ENCODE measurements at places on chromosomes 7 and 10.

GRCh38 chr10:95485056-95485844 is 75.9 kb downstream of the SORBS1 start:
- DNase-seq = no peak

- no peak for DNase-seq
Observed at GRCh38 chr10:114593240-114593792, 64.8 kb downstream of the ABLIM1 start.

DNA sequence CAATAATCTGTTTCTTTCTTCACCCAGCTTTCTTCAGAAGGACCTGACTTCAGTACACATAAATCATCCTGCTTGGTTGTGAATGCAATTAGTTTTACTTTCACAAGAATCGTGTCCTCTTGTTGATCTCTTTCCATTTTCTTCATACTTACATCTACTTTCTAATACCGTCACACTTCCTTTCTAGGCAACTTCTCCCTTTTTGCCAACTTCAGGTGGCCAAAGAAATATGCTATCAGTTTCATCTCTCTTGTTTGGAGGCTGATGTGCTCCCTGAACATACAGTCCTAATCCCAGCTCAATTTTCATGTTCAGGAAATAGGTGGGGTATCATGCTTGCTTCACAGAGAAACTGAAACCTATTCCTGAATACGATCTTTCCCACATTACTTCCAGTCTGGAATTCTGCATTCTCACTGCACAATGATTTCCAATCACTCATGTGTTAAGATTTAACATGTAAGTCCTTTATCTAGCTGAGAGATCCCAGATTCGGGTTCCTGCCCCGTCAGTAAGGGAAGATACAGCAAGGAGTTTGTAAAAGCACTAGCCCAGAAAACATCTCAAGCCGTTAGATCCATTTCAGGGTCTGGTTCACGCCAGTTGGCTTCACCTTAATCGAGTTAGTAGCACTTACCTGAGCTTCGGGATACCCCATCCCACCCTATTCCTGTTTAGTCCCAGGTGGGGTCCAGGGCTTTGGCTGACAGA is 994 bp downstream of the SLC25A28 start:
- DNase-seq = peak; percentile 88

DNA sequence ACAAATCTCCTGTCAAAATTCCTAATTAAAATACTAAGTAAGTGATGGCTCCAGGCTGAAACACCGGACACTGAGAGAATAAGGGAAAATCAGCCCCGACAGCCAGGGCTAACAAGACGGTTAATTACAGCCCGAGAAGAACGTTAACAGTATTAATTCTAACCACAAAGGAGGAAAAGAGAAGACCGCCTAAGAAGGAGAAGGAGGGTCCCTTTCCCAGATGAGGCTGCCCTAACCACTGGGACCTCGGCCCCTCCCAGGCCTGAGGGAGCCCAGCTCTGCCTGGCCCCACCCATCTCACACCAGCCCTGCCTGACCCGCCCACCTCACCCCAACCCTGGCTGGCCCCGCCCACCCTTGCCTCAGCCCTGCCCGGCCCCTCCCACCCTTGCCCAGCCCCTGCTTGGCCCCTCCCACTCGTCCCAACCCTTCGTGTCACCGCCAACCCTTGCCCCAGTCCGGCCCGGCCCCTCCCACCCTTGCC is 51.3 kb downstream of the PWWP2B start:
- peak; percentile 82 for DNase-seq

DNA sequence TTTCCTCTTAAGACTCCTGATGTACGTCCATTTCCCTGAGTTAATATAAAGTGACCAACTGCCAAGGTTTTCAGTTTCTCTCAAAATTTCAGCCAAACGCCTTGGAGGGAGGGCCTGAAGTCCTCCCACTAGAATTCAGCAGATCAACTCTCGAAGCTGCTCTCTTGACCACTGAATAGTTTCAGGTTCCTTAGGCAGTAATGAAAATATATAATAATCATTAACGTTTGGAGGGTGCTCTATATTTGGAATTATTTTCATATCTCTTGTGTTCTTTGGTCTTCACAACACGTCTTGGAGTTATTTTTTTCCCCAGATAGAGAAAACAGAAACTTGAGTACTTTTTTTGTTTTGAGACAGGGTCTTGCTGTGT is 123.6 kb upstream of the SFMBT2 start:
- DNase-seq = no peak

DNA sequence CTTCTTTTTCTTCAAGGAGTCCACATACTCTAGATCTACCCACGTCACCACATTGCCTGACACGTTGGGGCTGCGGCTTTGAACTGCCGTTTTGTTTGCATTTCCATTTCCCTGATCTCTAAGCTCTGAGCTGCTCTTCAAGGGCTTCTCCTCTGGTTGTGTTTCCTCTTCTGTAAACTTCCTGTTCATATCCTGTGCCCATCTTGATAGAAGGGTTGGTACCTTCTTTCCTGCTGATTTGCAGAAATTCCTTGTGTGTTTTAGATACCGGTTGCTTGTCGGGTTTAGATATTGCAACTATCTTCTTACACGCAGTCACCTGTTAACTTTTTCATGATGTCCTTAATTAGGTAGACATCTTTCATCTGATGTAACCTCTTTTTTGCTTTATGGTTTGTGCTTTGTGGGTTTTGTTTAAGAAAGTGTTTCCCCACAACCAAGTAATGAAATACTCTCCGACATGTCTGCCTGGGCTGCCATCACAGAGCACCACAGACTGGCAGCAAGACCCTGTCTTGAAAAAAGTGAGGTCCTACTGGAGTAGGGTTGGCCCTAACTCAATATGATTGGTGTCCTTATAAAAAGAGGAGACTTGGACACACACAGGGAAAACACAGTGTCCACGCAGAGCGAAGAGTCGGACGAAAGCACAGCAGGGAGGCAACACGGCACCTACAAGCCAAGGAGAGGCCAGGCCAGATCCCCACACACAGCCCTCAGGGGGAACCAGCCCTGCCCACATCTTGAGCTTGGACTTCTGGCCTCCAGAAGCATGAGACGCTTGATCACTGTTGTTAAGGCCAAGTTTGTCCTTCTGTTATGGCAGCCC is 99.1 kb upstream of the PDGFA start:
- DNase-seq = peak; percentile 43

DNA sequence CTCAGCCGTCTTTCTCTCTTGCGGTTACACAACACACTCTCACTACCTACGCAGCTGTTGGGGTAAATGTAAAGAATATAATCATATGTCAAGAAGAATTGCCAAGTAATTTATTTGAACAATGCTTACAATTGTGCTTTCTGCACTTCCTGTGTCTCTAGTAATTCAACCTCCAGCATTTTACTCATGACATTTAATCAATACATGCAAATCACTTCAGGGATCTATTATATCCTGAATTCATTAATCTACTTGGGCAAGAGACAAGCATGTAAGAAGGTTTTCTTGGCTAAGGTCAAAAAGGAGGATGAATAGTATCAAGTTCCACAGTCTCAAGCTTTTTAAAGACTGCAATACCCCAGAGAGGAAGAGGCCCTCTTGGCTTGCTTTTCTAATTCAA is 562.9 kb upstream of the ADARB2 start:
- no peak for DNase-seq

DNA sequence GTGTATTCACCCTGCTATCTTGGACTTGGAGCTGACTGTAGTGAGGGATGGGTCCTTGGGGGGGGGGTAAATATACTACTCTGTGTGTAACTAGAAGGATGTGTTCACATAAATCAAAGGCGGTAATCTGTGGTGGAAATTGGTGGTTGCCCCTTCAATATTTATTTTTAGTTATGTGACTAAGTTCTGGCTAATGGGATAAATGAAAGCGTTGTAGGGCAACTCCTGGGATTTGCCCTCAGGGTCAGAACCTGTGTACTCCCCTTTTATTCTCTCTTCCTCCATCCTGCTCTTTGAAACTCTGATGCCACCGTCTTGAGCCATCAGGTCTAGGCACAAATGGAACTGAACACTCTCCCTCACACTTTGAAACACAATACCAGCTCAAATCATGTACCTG is 24.3 kb upstream of the ST7 start:
- DNase-seq = no peak

- peak; percentile 87 for DNase-seq
Observed at GRCh38 chr7:22675421-22675820, 51.6 kb upstream of the IL6 start.

GRCh38 chr10:124346831-124347230 is 71.9 kb downstream of the OAT start:
- no peak for DNase-seq

- DNase-seq = no peak
Observed at GRCh38 chr10:132397671-132398565, 918 bp downstream of the PWWP2B start.

DNA sequence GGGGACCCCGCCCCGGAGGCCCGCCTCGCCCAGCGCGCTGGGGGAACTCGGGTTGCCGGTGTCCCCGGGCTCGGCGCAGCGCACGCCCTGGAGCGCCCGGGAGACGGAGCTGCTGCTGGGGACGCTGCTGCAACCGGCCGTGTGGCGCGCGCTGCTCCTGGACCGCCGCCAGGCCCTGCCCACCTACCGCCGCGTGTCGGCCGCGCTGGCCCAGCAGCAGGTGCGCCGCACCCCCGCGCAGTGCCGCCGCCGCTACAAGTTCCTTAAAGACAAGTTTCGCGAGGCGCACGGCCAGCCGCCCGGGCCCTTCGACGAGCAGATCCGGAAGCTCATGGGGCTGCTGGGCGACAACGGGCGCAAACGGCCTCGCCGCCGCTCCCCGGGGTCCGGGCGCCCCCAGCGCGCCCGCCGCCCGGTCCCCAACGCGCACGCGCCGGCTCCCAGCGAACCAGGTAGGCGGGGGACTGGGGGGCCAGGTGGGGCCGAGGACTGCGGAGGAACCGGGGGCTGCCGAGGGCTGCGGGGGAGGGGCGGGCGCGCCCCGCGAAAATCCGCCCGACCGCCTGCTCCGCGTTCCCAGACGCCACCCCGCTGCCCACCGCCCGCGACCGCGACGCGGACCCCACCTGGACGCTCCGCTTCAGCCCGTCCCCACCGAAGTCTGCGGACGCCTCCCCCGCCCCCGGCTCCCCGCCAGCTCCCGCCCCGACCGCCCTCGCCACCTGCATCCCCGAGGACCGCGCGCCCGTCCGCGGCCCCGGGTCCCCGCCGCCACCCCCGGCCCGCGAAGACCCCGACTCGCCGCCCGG is 574 bp downstream of the UTF1 start:
- peak; percentile 50 for DNase-seq

- no peak for DNase-seq
Observed at GRCh38 chr10:94760586-94761178, 1.8 kb upstream of the CYP2C19 start.

- no peak for DNase-seq
Observed at GRCh38 chr7:45366475-45366874, 207.7 kb upstream of the ADCY1 start.

- DNase-seq = no peak
Observed at GRCh38 chr10:48951707-48952106, 12.1 kb upstream of the LRRC18 start.

DNA sequence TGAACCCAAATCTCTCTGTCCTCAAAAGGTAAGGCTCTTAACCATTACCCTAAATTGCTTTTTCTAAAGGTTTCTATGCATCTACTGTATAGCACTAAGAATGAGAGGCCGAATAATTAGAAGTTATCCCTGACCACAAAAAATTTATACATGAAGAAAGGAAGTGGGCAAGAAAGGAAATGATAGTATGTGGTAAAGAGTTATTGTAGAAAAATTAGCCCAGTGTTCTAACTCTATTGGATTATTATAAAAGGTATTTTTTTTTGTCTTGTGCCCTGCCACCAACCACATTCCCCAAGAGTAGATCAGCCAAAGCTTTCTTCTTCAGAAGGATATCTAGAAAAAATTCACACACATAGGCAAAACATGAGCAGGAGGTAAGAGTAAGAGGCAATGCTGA is 45.4 kb downstream of the DKK1 start:
- DNase-seq = no peak

DNA sequence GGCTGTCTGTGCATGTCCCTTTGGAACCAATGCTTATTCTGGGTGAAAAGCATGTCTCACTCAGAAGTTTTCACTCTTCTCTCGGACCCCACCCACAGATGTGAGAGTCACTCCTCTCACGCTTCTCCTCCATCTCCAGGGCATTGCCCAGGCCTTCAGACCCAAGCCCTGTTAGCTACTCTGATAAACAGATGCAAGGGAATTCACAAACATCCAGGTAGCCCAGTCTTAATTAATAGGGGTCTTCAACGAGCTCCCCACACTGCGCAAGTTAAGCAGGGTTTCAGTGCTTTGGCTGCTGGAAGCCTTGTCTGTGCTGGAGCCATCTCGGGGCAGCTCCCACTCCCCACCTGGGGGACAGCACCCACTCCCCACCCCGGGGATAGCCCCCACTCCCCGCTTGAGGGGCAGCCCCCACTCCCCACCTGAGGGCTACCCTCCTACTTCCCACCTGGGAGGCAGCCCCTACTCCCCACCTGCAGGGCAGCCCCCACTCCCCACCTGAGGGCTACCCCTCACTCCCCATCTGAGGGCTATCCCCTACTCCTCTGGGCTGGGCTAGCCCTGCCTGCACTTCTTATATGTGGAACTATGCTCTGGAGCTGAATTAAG is 8.7 kb downstream of the PKD1L1 start:
- DNase-seq = no peak

- DNase-seq = no peak
Observed at GRCh38 chr10:130326954-130327353, 190.8 kb downstream of the GLRX3 start.

GRCh38 chr10:109205929-109206585 is 717.3 kb downstream of the XPNPEP1 start:
- no peak for DNase-seq

- no peak for DNase-seq
Observed at GRCh38 chr7:497346-497745, 22.3 kb downstream of the PDGFA start.

GRCh38 chr7:41730161-41730560 is 27.3 kb upstream of the INHBA start:
- DNase-seq = peak; percentile 68

DNA sequence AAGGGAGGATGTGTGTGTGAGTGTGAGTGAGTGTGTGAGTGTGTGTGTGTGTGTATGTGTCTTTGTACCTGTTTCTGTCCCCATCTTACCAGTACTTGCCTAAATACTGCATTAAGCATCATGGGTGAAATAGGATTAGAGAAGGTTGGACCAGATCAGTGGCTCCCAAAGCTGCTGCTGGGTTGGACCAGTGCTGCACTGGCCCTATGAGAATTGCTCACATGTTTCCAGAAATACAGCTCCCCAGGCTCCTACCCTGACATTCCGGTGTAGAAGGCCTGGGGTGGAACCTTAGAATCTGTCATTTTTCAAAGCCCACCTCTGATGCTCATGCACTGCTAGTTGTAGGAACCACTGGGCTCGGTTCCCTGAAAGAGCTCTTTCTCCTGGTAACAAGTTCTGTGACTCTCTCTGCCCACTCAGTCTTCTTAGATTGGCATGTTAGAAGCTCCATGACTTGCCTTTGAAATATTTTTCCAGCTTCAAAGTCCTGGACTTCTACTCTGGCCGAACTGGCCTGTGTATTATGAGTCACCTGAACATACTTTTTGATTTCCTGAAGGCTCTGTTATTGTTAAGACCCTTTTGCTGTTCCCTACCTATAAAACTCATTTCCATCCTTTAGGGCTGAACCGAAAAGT is 224.7 kb downstream of the CUX1 start:
- no peak for DNase-seq

DNA sequence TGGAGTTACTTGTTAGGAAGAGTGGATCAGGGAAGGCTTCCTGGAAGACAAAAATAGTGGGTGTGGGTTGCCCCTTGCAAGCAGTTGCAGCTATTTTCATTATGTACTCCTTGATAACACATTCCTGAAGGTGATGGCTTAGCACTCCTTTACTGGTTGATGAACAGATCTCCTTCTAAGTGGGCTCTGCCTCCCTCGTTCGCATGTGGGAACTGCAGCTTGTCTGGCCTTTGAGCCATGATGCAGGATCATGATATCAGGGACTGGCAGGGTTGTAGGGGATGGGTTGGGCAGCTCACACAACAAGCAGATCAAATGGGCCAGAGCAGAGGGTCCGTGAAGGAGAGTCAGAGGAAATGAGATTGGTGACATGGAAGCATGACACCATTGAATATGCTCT is 28.8 kb upstream of the LRRC4 start:
- DNase-seq = no peak
